ENCODE measurements at places on chromosomes 13 and 19. TPM values are rescaled to one million over a fixed set of nuclear protein-coding genes. Genes with fewer than 3 reads are reported as not detected.

DNA sequence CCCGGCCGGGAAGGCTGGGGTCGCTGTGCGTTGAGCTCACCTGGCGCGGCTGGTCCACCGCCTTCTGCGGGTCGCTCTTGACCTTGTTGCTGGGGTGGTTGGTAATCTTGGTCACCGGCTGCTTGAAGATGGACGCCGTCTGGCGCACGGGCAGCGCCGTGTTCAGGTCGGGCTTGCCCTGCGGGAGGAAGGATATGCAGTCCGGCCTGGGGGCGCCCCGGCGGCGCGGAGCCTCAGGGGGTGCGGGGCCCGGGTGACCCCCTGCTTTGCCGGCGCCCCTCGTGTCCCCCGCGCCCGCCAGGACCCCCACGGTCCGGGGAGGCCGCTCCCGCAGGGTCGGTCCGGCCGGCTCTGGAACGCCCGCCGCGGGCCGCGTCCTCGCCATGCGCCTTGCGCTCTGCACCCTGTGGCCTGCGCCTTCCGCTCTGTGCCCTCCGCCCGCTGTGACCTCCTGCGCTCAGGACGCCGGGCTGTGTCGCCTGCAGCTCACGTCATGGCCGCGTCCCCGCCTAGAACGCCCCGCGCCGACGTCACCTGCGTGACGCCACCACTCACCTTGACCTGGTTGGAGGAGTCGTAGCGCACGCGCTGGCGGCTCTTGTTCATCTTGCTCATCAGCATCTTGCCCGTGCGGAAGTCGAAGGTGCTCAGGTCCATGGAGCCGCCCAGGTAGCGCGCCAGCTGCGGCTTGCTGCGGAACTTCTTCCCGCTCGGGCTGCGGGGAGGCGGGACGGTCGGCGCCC, 8.0 kb downstream of the MBD3 start:
- H3K27ac ChIP-seq = no peak overlapping the region
- H3K27me3 ChIP-seq = no peaks in the 10 kb centered on the region
- H3K4me3 ChIP-seq = no peak overlapping the region
- peaks cover 54% of the 10 kb centered on the region for H3K36me3 ChIP-seq

DNA sequence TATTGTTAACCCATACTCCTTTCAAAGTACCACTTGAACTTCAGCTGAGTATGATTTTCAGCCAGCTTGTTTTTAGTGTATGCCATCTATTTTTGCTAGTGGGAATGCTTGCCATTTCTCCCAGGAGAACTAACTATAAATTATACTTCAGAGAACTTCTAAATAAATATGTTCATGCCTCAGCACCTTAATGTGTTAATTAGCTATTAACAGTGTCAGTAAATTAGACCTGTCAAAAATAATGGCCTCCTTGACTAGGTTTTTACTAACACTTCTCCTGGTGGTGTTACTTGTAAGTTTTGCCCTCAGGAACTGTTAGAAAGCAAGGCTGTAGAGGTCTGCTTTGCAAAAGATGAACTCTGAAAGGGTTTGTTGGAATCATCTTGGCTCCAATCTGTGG, 4.5 kb downstream of the CLDN10 start:
- H3K27ac ChIP-seq = no peak overlapping the region
- H3K4me1 ChIP-seq = peaks cover 12% of the 10 kb centered on the region
- DNase-seq = no peak
- H3K36me3 ChIP-seq = no peaks in the 10 kb centered on the region
- H3K27me3 ChIP-seq = peaks cover 24% of the 10 kb centered on the region

- no peaks in the 10 kb centered on the region for H3K36me3 ChIP-seq
- H3K27ac ChIP-seq = no peak overlapping the region
- peaks cover 19% of the 10 kb centered on the region for H3K4me1 ChIP-seq
- DNase-seq = peak; percentile 82
- peaks cover 50% of the 10 kb centered on the region for H3K27me3 ChIP-seq
Observed at GRCh38 chr19:50556282-50557008, 11.8 kb downstream of the LRRC4B start.

Gene ZNF540
- 2.1 TPM for total RNA-seq

DNA sequence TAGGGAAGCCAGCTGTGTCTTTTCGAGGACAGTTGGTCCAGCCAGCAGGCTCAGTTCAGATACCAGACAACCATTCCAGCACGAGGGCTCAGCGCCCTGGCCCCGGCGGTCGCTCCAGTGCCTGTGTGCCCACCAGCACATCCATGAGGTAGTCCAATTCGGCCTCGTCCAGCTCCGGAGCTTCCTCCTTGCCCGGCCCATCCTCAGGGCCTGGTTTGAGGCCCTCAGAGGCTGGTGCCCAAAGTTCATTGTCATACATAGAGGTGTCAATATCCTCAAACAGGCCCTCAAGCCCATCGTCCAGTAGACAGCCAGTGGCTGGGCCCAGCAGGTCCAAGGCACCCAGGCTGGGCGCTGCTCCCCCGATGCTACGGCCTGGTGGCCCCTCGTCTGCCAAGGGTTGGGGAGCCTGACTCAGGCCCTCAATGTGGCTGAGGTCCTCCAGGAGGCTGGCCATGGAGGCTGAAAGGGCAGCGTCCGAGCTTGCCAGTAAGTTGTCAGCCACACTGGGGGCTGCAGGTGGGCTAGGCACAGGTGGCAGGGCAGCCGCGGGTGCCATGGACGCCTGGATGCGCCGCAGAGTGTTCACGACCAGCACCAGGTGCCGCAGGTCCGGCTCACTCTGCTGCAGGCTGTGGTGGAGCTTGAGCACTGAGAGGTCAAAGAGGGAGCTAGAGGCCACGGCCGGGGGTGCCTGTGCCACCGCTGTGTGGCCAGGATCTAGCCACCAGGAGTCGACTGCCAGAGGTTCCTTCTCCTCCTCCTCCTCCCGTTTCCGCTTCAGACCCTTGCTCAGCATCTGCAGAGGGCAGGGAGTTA, 2.8 kb downstream of the SERTAD1 start:
- DNase-seq = no peak
- peaks cover 40% of the 10 kb centered on the region for H3K4me1 ChIP-seq
- H3K27ac ChIP-seq = peak overlapping the region; percentile 99
